ENCODE measurements at places on chromosomes 4 and X.

GRCh38 chr4:8156617-8157016, 2.0 kb downstream of the ABLIM2 start:
- DNase-seq, result no peak

- no peak for DNase-seq
These were observed 15.9 kb downstream of the IL15 start for GRCh38 chr4:141652161-141652778.

DNA sequence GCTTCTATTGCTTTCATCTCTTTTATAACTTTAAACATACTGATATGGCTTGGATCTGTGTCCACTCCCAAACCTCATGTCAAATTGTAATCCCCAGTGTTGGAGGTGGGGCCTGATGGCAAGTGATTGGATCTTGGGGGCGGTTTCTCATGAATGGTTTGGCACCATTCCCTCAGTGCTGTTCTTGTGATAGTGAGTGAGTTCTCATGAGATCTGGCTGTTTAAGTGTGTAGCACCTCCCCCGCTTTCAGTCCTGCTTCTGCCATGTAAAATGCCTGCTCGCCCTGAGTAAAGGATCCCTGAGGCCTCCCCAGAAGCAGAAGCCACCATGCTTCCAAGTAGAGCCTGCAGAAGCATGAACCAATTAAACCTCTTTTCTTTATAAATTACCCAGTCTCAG, 17.7 kb downstream of the MND1 start:
- no peak for DNase-seq

DNA sequence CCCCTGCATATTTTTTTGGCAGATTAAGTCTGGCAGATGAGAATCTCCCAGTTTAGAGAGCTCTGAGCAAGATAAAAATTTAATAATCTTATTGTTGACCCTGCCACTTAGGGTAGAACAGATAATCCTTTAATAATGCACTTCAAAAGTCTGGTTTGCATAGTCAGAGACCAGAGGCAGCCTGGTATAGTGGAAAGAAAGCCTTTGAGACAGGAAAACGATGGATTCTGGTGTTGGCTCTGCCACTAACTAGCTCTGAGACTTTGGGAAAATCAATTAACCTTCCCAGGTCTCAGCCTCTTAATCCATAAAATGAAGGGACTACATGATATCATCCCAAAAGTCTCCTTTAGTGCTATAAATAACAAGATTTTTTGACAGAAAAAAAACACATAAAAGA, 824.5 kb downstream of the STIM2 start:
- no peak for DNase-seq

DNA sequence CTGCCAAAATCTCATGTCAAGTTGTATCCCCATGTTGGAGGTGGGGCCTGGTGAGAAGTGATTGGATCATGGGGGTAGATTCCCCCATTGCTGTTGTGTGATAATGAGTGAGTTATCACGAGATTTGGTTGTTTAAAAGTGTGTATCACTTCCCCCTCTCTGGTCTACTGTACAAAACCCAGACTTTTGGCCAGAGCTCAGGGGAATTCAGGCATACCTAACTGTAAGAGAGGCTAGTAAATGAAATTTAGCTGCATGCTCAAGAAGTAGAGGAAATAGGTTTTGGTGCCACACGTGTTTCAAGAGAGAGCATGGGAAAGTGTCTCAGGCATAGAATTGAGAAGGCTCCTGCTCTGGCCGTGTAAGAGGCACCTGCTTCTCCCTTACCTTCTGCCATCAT, 190.5 kb upstream of the GALNTL6 start:
- DNase-seq, result no peak

- DNase-seq, result no peak
These were observed 12.3 kb upstream of the IL21 start for GRCh38 chr4:122633211-122633610.

DNA sequence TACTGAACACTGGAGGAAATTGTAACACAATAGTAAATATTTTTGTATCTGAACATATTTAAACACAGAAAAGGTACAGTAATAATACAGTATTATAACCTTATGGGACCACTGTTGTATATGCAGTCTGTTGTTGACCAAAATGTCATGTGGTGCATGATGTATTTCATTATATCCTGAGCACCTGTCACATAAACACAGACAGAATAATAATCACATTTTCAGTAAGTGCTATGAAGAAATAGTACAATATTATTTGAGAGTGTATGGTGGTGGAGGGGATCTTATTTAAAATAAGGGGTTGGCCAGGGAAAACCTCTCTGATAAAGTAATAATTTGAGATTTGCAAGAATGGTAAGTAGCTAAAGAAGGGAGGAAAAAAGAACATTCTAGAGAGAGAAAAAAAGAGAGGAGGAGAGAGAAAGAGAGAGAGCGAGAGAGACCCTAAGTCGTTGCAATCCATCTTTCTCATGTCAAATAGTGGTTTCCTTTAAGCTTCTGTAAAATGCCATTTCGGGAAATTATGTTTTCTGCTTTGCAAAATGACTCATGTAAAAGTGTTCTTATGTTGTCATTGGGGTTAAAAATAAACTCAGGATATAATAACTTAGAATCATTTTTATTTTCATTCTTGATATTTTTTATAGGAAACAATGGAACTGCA, 19.3 kb upstream of the CLNK start:
- no peak for DNase-seq
